ENCODE measurements at places on chromosomes 7 and 10.

GRCh38 chr10:70324339-70324861, 40.6 kb upstream of the NPFFR1 start:
- DNase-seq = no peak

DNA sequence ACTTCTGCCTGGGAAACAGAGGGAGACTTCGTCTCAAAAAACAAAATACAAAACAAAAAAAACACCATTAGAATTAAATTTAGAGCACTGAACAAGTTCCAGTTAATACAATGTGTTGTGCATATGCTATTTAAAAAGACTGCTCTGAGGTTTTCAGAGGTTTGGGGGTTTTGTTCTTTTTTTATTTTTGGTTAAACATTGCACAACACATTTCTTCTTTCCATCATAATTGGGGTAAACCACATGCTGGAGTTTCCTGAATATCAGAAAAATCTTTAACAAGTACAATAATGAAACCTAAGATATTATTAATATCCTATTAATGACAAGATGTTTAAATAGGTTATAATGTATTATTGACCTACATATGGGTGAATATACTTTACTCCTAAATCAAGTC, 26.3 kb downstream of the IGF2BP3 start:
- no peak for DNase-seq

GRCh38 chr10:125137601-125138438, 22.5 kb downstream of the CTBP2 start:
- no peak for DNase-seq

DNA sequence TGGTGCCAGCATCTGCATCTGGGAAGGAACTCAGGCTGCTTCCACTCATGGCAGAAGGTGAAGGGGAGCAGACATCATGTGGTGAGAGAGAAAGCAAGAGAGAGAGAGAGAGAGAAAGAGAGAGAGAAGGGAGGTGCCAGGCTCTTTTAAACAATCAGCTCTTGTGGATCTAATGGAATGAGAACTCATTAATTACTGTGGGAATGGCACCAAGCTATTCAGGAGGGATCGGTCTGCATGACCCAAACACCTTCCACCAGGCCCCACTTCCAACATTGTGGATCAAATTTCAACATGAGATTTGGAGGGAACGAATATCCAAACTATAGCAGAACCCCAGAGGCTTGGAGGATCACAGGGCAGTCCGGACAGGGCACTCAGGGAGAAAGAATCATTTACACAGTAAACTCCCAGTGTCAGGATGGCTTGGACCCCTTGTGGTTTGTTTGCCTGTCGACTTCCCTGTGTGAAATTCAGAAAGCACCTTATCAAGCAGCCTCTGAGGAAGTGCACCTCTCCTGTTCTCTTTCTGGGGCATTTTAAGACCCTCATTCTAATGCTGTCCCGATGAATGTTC, 308.5 kb downstream of the REEP3 start:
- DNase-seq = no peak

- no peak for DNase-seq
These were observed 57.3 kb downstream of the TCF7L2 start for GRCh38 chr10:113007343-113007771.

DNA sequence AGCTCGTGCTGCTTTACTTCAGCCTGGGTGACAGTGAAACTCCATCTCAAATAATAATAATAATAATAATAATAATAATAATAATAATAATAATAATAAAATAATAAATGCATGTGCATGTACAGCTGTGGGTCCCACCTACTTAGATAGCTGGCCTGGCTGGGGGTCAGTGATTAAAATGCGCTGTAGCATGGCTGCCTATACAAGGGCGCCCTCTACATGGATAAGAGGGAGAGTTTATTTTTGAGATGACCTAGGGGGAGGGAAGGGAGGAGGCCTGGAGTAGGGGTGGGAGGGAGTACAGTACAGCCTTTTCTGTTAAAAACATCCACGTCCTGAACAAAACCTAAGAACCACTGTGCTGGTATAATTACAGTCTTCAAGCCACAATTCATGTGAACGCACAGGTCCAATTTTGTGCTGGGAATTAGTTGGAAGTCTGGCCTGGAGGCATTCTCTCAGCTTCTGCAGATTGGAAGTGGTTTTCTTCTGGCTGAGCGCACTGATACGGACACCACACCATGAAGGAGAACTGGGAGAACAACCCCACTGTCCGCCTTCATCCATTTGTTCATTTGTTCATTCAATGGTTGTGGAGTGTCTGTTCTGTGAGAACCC, 146.5 kb downstream of the TMEM178B start:
- DNase-seq = no peak

DNA sequence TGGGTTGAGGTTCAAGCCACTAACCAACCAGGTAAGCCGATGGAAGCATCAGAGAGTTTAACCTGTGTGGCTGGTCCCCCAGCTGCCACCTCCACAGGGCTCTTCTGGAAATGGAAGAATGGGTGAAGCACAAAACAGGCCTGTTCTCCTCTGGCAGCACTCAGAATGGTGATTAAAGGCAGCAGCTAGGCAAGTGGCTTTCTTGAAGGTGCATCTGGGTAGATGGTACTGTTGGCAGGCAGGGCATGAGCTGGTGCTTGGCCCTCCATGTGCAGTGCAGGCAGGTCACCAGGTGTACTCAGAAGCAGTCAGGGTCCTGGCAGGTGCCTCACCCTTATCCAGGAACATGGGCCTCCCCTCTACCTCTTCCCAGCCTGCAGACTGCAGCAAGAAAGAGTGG, 11.5 kb downstream of the AKR1E2 start:
- DNase-seq = no peak

DNA sequence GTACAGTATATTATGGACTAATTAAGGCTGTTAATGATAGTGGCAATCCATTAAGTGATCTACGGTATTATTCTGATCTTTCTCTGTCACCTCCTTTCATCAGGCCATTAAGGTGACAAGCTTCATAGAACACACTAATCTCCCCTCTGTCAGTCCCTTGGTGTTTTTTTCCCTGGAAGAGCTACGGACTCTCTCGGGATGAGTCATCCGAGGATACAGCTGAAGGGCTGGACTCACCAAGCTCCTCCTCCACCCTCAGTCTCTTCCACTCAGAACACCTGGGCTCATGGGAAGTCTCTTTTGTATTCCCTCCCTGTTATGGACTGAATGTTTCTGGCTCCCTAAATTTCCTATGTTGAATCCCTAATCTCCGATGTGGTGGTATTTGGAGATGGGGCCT, 69.8 kb upstream of the PLXNA4 start:
- DNase-seq = no peak

DNA sequence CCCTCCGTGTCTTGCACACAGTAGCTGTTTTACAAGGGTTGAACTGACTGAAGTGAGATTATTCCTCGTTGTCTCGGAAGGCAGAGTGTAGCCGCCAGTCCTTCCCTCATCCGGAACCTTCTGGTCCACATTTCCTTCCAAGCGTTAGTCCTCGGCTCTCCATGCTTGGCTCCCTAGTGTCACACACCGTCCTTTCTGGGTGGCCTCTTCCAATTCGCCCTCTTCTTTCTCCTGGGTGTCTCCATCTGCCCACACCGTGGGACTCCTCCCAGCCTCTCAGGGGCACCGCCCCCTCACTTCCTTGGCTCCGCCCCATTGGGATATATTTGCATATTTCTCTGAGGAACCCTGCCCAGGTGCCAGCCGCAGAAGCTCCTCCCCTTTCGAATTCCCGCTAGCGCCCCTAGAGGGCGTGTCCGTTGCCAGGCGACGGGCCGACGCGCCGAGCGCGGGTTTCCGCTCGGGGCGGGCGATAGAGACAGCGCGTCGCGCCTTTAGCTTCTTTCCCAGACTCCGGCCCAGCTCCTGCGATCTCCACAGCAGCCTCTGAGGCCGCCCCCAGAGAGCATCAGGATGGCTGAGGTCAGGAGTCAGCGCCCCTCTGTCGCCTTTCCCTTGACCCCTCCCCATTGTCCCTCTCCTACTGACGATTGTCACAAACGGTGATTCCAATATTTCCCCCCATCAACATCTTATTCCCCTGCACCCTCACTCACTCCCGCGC, at the start of gene CFAP58:
Gene CFAP58 (plus strand): TSS at position 509 of the 724 bp plus-strand sequence. CDS start 65 bp downstream, at position 574.
- no peak for DNase-seq

- DNase-seq = no peak
These were observed 18.6 kb downstream of the CUL1 start for GRCh38 chr7:148717266-148717793.

DNA sequence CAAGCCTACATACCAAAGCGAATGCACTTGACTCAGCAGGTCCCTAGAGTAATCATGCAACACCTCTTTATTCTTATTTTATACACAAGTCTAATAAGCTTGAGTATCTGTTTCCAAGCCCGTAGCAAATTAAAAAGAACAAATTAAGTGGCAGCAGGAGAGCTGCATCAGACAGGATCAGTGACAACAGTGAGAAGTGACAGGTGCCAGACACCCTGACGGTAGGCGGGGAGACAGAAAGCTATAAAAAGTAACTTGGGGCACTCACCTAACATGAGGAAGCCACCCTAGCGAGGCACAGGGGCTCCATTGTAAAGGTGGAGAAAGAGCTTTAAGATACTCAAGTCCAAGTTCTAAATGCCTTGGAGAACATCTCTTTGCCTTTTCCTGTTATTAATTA, 174.2 kb downstream of the PLXNA4 start:
- no peak for DNase-seq

- no peak for DNase-seq
These were observed 37.3 kb upstream of the LEP start for GRCh38 chr7:128203710-128204214.

DNA sequence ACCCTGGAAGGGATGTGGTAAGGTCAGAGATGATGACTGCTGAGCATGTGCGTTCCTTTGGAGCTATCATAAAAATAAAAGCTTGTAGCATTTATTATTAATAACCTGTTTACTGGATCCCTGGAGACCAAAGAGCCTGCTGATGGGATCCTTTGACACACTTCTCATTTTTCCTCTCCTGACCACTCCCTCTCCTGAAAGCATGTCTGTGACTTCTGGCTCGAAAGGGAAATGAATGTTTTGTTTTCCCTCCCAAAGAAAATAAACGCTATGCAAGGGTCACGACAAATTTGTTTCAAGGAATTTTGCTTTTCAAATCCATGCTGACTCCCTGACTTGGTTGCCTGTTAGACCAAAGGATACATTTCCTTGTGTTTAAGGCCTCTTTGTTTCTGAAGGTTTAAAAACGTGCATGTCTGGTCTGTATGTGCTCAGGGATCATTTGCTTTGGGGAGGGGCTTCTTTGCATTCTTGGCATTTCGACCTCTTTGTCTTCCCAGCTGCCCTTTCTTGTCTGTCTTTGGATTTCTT, 185.1 kb upstream of the AGK start:
- no peak for DNase-seq

- DNase-seq = no peak
These were observed 10.7 kb downstream of the LBX1 start for GRCh38 chr10:101218351-101219138.

DNA sequence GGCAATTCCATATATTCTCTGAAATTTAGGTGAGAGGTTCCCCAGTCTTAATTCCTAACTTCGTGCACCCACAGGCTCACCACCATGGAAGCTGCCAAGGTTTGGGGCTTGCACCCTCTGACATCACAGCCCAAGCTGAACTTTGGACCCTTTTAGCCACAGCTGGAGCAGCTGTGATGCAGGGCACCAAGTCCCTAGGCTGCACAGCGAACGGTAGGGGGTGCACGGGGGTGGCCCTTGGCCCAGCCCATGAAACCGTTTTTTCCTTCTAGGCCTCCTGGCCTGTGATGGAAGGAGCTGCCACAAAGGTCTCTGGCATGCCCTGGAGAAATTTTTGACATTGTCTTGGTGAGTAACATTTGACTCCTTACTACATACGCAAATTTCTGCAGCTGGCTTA, 251.9 kb upstream of the GRM3 start:
- no peak for DNase-seq

- DNase-seq = no peak
These were observed 540.2 kb downstream of the NXPH1 start for GRCh38 chr7:8973601-8974000.

- DNase-seq = no peak
These were observed 25.8 kb downstream of the ESYT2 start for GRCh38 chr7:158803367-158803969.

DNA sequence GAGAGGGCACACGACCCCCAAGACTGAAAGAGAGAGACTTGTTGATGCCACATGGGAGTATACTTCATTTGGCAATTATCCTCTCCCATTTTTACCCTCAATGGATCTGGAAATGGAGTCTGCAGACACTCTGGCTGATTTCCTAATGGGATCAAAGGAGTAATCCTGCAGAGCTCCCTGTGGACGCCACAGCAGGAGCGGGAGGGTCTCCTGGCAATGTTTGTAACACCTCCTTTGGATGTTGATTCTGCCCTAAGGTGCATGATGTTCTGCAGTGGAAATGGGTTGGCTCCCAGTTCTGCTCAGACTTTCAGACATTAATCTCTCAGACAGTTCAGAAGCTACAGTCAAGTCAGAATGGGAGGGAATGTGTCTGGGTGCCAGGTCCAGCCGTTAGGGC, 166.0 kb upstream of the WDR11 start:
- no peak for DNase-seq

DNA sequence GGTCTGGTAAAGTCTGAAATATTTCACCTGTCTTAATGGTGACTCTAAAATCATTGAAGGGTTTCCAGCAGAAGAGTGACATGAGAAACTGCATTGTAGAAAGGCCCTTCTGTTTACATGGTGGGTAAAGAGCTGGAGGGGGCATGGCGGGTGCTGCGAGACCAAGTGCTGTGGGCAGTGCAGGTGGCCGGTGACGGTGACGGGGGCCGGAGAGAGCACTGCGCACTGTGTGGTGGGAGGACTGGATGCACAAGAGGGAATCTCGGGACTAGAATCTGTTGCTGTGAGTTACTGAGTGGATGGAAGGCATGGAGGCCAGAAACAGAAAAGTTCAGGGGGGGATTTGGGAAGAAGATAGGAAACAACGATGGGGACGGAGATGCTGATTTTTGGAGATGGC, 218.7 kb downstream of the USP6NL start:
- no peak for DNase-seq

DNA sequence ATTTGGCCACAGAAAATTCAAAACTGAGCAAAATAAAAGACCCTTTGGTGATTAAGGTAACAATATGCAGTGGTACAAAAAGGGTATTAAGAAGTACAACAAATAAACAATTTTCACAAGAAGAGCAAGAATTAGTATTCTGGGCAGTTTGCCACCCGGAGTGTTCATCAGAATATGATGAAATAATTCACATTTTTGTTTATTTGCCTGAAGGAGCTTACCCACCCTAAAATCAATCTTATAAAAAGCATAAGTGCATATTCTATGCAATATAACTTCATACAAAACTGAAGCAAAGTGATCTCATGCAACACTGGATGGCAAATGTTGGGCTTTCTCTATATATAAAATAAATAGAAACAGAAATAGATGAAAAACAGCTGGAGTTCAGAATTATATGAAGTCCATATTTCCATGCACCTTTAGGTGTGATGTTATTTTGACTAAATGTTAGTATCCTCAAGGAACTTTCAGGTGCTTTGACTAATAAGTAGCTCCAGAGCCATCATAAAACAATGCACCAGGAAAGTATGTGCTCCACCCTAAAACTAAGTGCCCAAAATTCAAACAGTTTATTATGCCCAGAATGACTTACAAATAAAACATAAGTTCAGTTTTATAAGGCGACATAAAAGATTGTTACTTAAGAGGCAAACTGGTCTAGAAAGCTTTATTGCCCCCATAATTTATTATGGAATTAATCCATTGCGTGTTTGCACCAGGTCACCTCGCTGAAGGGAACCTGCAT, 474.3 kb downstream of the SEMA3D start:
- no peak for DNase-seq

GRCh38 chr7:1961701-1962276, 271.0 kb downstream of the MAD1L1 start:
- no peak for DNase-seq

GRCh38 chr7:19026888-19027287, 90.5 kb downstream of the TWIST1 start:
- no peak for DNase-seq
